ENCODE measurements at places on chromosomes 11 and 22. TPM values are rescaled to one million over a fixed set of nuclear protein-coding genes. Genes with fewer than 3 reads are reported as not detected.

Gene CASP4
- 101 TPM for total RNA-seq

Gene ELMOD1
- total RNA-seq, result 2.8 TPM

Gene SAA2
- total RNA-seq, result 4.2 TPM

Gene OR51E1
- not detected for total RNA-seq

Gene JHY
- total RNA-seq, result 8.9 TPM

Measured in upper lobe of right lung (tissue), 1 donor.